ENCODE measurements at places on chromosomes 16 and 17.
A peak's percentile ranks its signal among the peaks of the same experiment; 100 is the strongest.

GRCh38 chr16:29837841-29838240, 17.6 kb downstream of the MVP start:
- no peak for DNase-seq

DNA sequence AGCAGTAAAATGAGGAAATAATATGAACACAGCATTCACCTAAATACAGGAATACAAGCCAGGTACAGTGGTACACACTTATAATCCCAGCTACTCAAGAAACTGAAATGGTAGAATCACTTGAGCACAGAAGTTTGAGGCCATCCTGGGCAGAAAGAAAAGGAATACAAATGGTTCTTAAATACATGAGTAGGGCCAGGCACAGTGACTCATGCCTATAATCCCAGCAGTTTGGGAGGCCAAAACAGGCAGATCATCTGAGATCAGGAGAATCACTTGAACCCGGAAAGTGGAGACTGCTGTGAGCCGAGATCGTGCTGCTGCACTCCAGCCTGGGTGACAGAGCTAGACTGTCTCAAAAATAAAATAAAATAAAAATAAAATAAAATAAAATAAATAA, 23.0 kb upstream of the SMG8 start:
- no peak for DNase-seq

- DNase-seq = no peak
Observed at GRCh38 chr16:67298277-67298676, 18.9 kb downstream of the PLEKHG4 start.

GRCh38 chr17:59436900-59437299, 105.4 kb downstream of the YPEL2 start:
- no peak for DNase-seq

DNA sequence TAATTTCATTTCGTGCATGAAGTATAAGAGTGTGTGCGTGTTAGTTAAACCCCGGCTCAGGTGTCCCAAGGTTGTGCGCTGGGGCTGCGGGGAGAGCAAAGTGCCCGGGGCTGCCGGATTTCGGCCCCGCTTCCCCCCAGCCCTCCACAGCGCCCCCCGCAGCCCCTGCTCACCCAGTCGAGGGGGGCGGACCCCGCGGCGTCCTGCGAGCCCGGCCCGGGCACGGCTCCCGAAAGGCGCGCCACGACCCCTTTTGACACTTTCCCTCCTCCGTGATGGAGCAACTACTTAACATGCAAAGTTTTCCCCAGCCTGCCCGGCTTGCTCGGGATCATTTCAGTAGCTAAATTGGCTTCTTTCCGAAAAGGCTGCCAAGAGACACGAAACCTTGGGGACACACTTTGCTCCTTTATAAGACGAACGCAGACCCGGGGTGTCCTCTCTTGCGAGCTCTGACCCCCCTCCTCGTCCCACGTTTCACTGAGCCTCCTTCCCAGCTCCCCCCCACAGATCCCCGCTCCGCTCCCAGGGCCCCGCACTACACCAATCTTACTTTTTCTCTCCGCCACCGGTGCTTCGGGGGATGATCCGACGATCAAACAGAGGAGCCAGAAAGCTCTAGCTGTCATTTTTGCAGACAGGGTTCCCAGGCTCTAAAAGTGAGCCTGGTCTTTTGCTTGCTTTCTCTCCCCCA, 552 bp downstream of the C17orf58 start:
- no peak for DNase-seq

- DNase-seq = no peak
Observed at GRCh38 chr17:74807925-74808324, 31.8 kb upstream of the NAT9 start.

DNA sequence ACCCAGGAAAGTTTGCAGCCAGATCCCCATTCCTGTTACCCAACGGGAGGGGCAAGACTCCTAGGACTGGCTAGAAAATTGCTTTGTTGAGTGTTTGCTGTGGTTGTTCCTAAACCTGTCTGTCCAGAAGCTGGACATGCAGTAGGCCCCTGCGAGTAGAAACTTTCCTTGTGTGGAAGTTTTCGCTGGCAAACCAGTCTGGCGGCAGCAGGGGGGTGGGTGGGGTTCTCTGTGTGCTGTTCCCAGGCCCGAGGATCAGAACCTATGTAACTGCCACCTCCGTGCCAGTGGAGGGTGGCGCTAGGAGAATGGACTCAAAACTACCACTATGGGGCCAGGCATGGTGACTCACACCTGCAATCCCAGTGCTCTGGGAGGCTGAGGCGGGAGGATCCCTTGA, 9.2 kb downstream of the SGSM2 start:
- DNase-seq = peak; percentile 39

- no peak for DNase-seq
Observed at GRCh38 chr17:4715063-4715744, 4.8 kb downstream of the ARRB2 start.

- DNase-seq = peak; percentile 52
Observed at GRCh38 chr16:53054670-53055485, at the start of gene CHD9. Gene CHD9, plus strand, starts transcription at chr16:53054991. Its CDS starts 101,099 bp downstream, at chr16:53156090.

GRCh38 chr17:74838274-74838673, 21.4 kb downstream of the GRIN2C start:
- DNase-seq = no peak

- no peak for DNase-seq
Observed at GRCh38 chr17:76988796-76989195, 120.6 kb downstream of the MGAT5B start.

DNA sequence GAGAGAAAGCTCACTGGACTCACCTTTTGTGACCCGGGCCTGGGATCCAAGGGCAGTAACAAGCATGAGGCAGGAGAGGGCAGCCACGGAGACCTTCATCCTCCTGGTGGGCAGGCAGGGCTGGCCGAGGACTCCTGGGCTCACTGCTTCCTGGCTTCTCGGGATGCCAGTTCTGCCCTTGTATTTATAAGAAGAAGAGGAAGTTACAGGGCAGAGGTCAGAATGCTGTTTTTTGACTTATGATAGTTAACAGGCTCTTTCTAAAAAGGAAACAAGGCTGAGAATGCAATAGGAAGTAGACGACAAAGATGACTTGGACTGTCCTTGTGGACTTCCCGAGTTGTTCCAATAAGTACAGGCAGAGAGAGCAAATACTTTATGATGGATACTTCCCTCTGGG, at the start of gene CCL23:
Gene CCL23 (minus strand): TSS at position 174 of the 400 bp plus-strand sequence. CDS start 75 bp downstream, at position 99.
- no peak for DNase-seq

DNA sequence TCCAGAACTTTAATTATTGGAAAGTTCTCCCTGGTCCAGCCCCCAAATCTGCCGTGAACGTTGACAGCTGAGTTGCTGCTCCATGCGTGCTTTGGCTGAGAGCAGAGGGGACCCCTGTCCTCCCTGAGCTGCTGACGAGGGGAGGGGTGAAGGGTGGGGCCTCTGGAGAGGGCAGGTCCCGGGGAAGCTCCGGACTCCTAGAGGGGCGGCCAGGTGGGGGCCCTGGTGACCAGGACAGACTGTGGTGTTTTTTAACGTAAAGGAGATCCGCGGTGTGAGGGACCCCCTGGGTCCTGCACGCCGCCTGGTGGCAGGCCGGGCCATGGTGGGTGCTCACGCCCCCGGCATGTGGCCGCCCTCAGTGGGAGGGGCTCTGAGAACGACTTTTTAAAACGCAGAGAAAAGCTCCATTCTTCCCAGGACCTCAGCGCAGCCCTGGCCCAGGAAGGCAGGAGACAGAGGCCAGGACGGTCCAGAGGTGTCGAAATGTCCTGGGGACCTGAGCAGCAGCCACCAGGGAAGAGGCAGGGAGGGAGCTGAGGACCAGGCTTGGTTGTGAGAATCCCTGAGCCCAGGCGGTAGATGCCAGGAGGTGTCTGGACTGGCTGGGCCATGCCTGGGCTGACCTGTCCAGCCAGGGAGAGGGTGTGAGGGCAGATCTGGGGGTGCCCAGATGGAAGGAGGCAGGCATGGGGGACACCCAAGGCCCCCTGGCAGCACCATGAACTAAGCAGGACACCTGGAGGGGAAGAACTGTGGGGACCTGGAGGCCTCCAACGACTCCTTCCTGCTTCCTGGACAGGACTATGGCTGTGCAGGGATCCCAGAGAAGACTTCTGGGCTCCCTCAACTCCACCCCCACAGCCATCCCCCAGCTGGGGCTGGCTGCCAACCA, at the start of gene MC1R:
Gene MC1R (plus strand): TSS at position 410 of the 895 bp plus-strand sequence. CDS start 397 bp downstream, at position 807.
- no peak for DNase-seq

- DNase-seq = no peak
Observed at GRCh38 chr17:30495586-30495985, 18.4 kb downstream of the GOSR1 start.

DNA sequence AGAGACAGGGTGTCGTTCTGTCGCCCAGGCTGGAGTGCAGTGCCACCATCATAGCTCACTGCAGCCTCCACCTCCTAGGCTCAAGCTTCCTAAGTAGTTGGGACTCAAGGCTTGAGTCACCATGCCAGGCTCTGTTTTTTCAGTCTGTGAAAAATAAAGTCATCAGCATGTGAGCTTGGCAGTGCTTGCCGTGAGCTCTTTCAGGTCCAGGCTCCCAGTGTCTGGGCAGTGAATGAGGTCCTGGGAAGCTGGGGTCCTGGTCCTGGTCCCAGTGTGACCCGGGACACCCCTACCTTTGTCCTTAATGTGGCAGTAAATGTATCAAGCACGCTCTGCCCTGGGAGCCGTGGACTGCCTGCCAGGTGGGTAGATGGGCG, 22.9 kb upstream of the RPL13 start:
- DNase-seq = no peak

DNA sequence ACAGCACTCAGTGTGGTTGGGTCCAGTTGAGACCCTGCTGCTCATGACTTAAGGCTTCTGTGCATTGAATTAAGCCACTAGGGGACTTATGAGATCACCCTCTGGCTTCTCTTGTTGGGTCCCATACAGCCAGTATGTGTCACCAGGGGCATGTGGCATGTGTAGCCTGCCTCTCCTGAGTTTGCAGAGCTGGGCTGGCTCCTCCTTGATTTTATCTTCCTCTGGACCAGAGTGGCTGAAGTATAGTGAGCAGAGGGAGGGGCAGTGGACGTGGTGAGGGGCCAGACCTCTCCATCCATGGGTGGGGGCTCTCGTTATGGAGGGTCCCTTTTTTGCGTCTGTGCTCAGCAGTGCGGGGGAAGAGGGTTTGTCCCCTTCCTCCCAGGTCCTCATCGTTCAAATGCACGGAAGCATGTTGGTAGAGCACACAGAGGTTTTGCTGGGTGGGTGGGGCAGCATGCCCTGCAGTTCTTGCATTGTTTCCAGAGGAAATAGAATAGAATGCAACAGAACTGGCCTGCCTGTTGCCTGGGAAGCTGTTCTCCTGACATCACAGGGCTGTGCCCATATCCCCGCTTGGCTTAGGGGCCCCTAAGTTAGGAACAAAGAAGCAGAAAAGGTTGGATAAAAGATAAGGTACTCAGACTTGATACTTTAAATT, 77.4 kb downstream of the SPECC1 start:
- no peak for DNase-seq

DNA sequence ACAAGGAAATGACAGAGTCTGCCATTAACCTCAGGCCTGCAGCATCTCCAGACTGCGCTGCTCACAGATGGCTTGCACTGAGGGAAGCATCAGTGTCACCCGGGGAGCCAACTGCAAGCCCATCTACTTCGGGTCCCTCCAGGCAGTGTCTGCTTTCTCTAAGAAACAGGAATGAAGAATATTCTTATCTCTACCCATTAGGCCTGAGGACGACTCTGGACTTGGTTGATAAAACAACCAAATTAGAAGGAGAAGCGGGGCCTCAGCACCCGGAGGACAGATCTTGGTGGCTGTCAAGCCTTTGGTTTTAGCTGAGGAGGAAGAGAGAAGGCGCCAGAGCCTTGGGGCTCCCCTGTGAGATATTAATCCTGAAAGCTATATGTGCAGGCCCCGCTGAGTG, 19.5 kb upstream of the MGAT5B start:
- DNase-seq = no peak

- no peak for DNase-seq
Observed at GRCh38 chr17:64135000-64135399, 5.1 kb upstream of the ERN1 start.

DNA sequence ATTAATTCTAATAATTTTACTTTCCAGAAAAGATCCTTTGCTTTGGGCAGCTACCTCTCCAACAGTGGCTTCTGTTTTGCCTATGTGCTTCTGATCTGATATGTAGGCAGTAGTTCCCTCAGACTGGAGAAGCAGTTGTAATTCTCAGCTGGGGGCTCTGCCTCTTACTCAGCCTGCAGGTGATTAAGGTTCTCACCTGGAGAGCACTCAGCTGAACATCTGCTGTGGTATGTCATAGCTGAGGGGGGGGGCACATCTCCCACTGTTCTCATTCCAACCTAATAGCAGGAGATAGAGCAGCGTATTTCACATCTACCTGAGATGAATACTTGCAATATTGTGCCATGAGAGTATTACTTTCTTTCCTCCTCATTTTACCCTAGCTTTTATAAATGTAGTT, 511.9 kb upstream of the CDH8 start:
- DNase-seq = no peak

- DNase-seq = no peak
Observed at GRCh38 chr17:40139566-40140058, 725 bp upstream of the CASC3 start.

DNA sequence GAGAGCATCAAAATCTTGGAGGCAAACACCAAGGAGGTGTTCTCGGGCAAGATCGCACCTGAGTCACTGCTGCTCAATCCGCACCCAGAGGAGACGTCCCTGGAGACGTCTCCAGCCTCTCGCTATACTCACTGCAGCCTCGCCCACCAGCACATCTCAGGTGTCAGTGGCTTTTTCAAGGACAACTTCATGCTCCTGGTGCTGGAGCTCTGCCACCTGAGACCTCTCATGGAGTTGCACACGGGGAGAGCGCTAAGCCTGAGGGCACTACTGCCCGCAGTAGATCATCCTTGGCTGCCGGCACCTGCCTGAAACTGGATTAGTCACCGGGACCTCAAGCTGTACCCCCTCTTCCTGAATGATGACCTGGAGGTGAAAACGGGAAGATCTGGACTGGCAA, 2.6 kb upstream of the MBTPS1 start:
- DNase-seq = peak; percentile 41
